ENCODE measurements at places on chromosomes 5 and 9. TPM values are rescaled to one million over a fixed set of nuclear protein-coding genes. Genes with fewer than 3 reads are reported as not detected.

SPINK7 gene
- polyA plus RNA-seq = 0.19 TPM

NIM1K gene
- 0.61 TPM for polyA plus RNA-seq

FBXL7 gene
- 29.1 TPM for polyA plus RNA-seq

TXNDC8 gene
- not detected for polyA plus RNA-seq

KCNV2 gene
- polyA plus RNA-seq = not detected

LHX3 gene
- polyA plus RNA-seq = not detected

IL11RA gene
- polyA plus RNA-seq = 68.0 TPM

SPRY4 gene
- polyA plus RNA-seq = 36.5 TPM

SLC6A19 gene
- 56.1 TPM for polyA plus RNA-seq

FAM81B gene
- 4.8 TPM for polyA plus RNA-seq

CD274 gene
- polyA plus RNA-seq = 0.50 TPM

C9orf153 gene
- polyA plus RNA-seq = 0.22 TPM

DMRT2 gene
- 1.8 TPM for polyA plus RNA-seq

RELL2 gene
- polyA plus RNA-seq = 1.5 TPM

FOXD4 gene
- 0.62 TPM for polyA plus RNA-seq

ALG2 gene
- 42.7 TPM for polyA plus RNA-seq

TAS2R1 gene
- 0.10 TPM for polyA plus RNA-seq

OR1K1 gene
- polyA plus RNA-seq = not detected

PCDHB12 gene
- polyA plus RNA-seq = 5.1 TPM

MFAP3 gene
- 39.9 TPM for polyA plus RNA-seq

SNX24 gene
- 26.0 TPM for polyA plus RNA-seq

GPR151 gene
- not detected for polyA plus RNA-seq

PTGS1 gene
- 3.3 TPM for polyA plus RNA-seq

ABCA1 gene
- 9.6 TPM for polyA plus RNA-seq

FGD3 gene
- polyA plus RNA-seq = 5.3 TPM

PCDHA6 gene
- 0.16 TPM for polyA plus RNA-seq

CACNA1B gene
- 0.39 TPM for polyA plus RNA-seq

RNF145 gene
- 105 TPM for polyA plus RNA-seq

SLC6A3 gene
- 0.31 TPM for polyA plus RNA-seq

SLC1A3 gene
- polyA plus RNA-seq = 1.9 TPM

SLC46A2 gene
- polyA plus RNA-seq = not detected

NKD2 gene
- 17.9 TPM for polyA plus RNA-seq

HBEGF gene
- 9.9 TPM for polyA plus RNA-seq

PTCH1 gene
- polyA plus RNA-seq = 26.5 TPM
